Transverse colon (tissue), 4 donors: ENCODE measurements at places on chromosomes 5 and 9. TPM values are rescaled to one million over a fixed set of nuclear protein-coding genes. Genes with fewer than 3 reads are reported as not detected.

PCDHGB6 gene
- 4.0 TPM for total RNA-seq

DNA sequence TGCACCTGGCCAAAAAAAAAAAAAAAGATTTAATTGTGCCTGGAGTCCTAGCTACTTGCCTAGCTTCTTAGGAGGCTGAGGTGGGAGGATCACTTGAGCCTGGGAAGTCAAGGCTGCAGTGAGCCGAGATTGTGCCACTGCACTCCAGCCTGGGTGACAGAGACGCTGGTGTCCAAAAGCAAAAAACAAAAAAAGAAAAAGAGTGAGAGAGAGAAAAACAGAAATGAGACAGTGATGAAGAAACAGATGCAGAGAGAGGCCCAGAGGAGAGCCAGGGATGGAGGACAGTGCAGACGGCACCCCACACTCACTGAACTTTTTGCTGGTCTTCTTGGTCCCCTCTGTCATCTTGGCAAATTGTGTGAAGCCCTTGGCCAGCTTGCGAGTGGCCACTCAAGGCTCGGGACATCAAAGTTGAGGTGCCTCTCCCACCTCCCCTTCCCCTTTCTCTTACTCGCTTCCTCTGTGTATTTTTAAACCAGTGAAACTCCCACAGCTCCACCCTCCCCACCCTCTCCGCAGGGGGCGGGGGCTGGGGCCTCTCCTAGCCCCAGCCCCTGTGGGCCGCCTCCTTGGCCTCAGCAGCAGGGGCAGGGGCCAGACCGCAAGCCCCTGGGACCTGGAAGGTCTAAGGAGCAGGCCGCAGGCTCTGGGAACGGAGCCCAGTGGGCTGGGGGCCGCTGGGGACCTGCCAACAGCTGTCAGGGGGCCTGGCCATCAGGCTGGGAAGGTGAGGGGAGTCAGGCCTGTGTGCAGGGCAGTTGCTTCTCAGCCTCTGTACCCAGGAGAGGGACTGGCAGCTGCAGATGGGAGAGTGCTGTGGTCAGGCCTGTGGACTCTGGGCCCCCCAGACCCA is at the start of gene SH2D3C:
SH2D3C (minus strand) TSS at position 387 of the 856 bp plus-strand sequence; CDS start at position 348, 39 bp downstream.
- peak; percentile 66 for DNase-seq
- H3K27ac ChIP-seq: peak within 1 kb of the TSS; percentile 85
- H3K36me3 ChIP-seq: no peaks in the 10 kb centered on the region
- no peaks in the 10 kb centered on the region for H3K4me1 ChIP-seq
- no peak within 1 kb of the TSS for H3K4me3 ChIP-seq

- DNase-seq: no peak
- peak overlapping the region; percentile 47 for H3K27ac ChIP-seq
- no peak overlapping the region for H3K4me3 ChIP-seq
Observed at GRCh38 chr5:67257500-67257899, 60.9 kb upstream of the CD180 start.

- no peaks in the 10 kb centered on the region for H3K27me3 ChIP-seq
- H3K27ac ChIP-seq: no peak overlapping the region
- H3K4me1 ChIP-seq: peaks cover 6% of the 10 kb centered on the region
Observed at GRCh38 chr9:92598382-92598781, 62.6 kb upstream of the ECM2 start.

GRCh38 chr9:7762600-7762999 is 37.0 kb downstream of the DMAC1 start:
- no peak for DNase-seq
- H3K27me3 ChIP-seq: no peaks in the 10 kb centered on the region
- no peak overlapping the region for H3K27ac ChIP-seq
- no peaks in the 10 kb centered on the region for H3K4me1 ChIP-seq

CCDC192 gene
- not detected for total RNA-seq

DNA sequence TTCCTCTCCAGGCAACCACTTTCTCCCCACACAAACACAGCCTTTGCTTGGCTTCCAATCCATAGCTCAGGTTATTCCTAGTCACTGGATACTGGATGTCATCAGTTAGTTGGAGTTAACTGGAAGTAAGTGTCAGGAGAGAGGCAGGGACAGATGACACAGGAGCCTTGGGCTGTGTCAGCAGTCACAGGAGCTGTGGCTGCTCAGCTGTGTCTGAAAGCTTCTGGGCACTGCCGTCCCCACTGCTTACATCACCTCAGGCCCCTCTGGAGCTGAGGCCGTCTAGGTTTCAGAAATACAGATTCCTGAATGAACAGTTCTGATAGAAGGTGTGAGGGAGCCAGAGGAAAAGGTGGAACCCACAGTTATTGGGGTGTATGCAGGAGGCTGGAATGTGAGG is 17.3 kb upstream of the FAM240B start:
- no peaks in the 10 kb centered on the region for H3K36me3 ChIP-seq
- no peak for DNase-seq
- no peaks in the 10 kb centered on the region for H3K27me3 ChIP-seq
- H3K27ac ChIP-seq: no peak overlapping the region
- H3K4me3 ChIP-seq: no peak overlapping the region

PAEP gene
- total RNA-seq: not detected

ARAP3 gene
- 4.0 TPM for total RNA-seq

LVRN gene
- total RNA-seq: not detected

- no peaks in the 10 kb centered on the region for H3K4me1 ChIP-seq
- H3K36me3 ChIP-seq: no peaks in the 10 kb centered on the region
- H3K27ac ChIP-seq: no peak overlapping the region
- no peak overlapping the region for H3K4me3 ChIP-seq
Observed at GRCh38 chr5:151497391-151498002, 50.1 kb downstream of the SLC36A1 start.

ANXA1 gene
- 86.5 TPM for total RNA-seq

LCN1 gene
- not detected for total RNA-seq

DNA sequence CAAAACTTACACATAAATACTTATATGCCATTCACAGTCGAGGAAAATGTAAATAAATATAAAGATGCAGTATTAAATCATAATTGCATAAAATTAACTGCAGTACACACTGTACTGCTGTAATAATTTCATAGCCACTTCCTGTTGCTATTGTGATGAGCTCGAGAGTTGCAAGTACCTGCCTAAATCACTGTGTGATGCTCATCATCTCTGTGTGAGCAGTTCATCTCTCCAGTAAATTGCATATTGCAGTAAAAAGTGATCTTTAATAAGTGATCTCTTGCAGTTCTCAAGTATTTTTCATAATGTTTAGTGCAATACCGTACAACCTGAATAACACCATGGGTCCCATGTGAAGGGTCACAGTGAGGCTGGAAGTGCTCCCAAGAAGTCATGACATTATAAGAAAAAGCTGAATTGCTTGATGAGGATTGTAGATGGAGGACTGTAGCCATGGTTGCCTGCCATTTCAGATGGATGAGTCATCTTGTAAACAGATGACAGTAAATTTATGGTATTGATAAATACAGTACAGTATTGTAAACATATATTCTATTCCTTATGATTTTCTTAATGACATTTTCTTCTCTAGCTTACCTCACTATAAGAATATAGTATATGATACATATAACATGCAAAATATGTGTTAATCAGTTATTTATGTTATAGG is 34.9 kb downstream of the SYK start:
- no peaks in the 10 kb centered on the region for H3K27me3 ChIP-seq
- no peak overlapping the region for H3K27ac ChIP-seq
- no peak for DNase-seq
- no peak overlapping the region for H3K4me3 ChIP-seq
- no peaks in the 10 kb centered on the region for H3K36me3 ChIP-seq

CNTFR gene
- 7.2 TPM for total RNA-seq

GRCh38 chr5:15495026-15495425 is 5.0 kb upstream of the FBXL7 start:
- DNase-seq: no peak
- H3K4me1 ChIP-seq: peaks cover 4% of the 10 kb centered on the region
- H3K36me3 ChIP-seq: no peaks in the 10 kb centered on the region
- no peak overlapping the region for H3K4me3 ChIP-seq
- no peak overlapping the region for H3K27ac ChIP-seq

- no peaks in the 10 kb centered on the region for H3K27me3 ChIP-seq
- H3K27ac ChIP-seq: no peak overlapping the region
- H3K36me3 ChIP-seq: no peaks in the 10 kb centered on the region
Observed at GRCh38 chr5:6889030-6889429, 175.8 kb downstream of the TENT4A start.

DNA sequence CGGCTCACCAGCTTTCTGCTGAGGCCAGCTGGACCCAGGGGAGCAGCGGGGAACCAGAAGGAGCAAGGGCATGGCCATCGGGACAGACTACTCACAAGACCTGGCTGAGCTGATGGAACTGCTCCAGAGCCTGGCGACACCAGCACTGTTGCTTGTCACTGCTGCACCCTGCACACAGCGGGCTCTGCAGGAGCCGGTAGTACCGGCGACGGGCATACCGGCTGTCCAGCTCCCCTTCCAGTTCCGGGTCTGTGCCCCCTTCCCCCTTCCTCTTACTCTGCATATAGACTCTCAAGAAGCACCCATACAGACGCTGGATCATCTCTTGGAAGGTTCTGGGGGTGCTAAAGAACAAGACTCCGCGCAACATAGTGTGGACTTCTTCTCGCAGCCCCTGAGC is 974 bp downstream of the ANAPC2 start:
- H3K27ac ChIP-seq: no peak overlapping the region
- H3K4me1 ChIP-seq: peaks cover 36% of the 10 kb centered on the region
- DNase-seq: no peak
- H3K4me3 ChIP-seq: peak overlapping the region; percentile 98

GRCh38 chr5:16750445-16750844 is 133.6 kb upstream of the RETREG1 start:
- no peak overlapping the region for H3K4me3 ChIP-seq
- peaks cover 14% of the 10 kb centered on the region for H3K36me3 ChIP-seq
- no peak overlapping the region for H3K27ac ChIP-seq
- DNase-seq: no peak
- no peaks in the 10 kb centered on the region for H3K27me3 ChIP-seq
- no peaks in the 10 kb centered on the region for H3K4me1 ChIP-seq

DNA sequence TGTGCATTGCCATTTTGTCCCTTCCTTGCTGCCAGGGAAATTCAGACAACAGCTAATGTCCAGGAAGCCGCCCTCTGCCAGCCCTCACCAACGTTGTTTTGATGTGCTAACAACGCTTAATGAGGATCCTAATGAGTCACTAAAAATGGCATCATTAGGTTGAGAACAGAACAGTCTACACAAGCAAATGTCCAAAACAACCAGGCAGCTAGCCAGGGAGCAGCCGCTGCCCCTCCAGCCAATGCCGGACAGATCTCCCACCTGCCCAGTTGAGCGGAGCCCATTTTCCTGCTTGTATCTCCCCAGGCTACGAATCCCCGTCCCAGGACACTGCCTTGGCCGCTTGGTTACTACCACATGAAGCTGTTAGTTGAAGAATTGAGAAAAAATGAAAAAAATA is 40.4 kb upstream of the UNC5A start:
- no peak overlapping the region for H3K4me3 ChIP-seq
- H3K27me3 ChIP-seq: peaks cover 45% of the 10 kb centered on the region
- H3K4me1 ChIP-seq: no peaks in the 10 kb centered on the region
- no peaks in the 10 kb centered on the region for H3K36me3 ChIP-seq
- H3K27ac ChIP-seq: no peak overlapping the region
- no peak for DNase-seq

- no peak for DNase-seq
- H3K27ac ChIP-seq: peak overlapping the region; percentile 25
- H3K36me3 ChIP-seq: no peaks in the 10 kb centered on the region
Observed at GRCh38 chr5:157533011-157533481, 42.5 kb downstream of the ADAM19 start.

- peaks cover 32% of the 10 kb centered on the region for H3K27me3 ChIP-seq
- no peaks in the 10 kb centered on the region for H3K4me1 ChIP-seq
- H3K4me3 ChIP-seq: no peak overlapping the region
- DNase-seq: no peak
Observed at GRCh38 chr9:132094314-132094791, 14.7 kb upstream of the MED27 start.

DNA sequence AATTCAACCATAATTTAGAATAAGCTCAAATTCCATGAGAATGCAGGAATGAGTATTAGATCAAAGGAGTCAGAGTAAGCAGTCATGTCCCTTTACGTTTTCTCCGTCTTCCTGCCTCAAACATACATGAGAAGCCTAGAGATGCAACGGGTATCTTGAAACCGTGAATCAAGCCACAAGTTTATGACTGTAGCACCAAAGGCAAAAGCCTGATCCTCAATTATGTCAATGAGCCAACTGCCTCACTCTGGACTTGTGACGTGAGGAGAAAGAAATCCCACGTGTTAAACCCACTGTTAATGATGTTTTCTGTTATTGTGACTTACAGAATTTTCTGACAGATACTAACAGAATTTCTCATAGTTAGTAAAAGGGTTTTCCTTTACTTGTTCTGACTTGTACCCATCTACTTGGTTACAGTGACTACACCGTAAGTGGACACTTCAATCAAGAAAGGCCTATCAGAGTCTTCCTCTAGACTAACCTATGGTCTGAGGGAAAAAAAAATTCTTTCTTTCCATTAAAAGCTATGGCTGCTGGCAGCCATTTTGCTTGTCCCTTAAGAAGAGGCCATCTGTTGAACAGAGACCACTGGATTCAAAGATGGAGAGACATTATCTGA is 35.3 kb upstream of the HK3 start:
- H3K4me3 ChIP-seq: no peak overlapping the region
- no peak for DNase-seq
- peaks cover 17% of the 10 kb centered on the region for H3K36me3 ChIP-seq
- no peaks in the 10 kb centered on the region for H3K27me3 ChIP-seq
- H3K4me1 ChIP-seq: no peaks in the 10 kb centered on the region

- DNase-seq: no peak
- H3K4me1 ChIP-seq: no peaks in the 10 kb centered on the region
- H3K36me3 ChIP-seq: no peaks in the 10 kb centered on the region
- H3K27me3 ChIP-seq: no peaks in the 10 kb centered on the region
- H3K4me3 ChIP-seq: no peak overlapping the region
Observed at GRCh38 chr9:16203729-16204573, 651.1 kb downstream of the CCDC171 start.

FCN2 gene
- not detected for total RNA-seq

DNA sequence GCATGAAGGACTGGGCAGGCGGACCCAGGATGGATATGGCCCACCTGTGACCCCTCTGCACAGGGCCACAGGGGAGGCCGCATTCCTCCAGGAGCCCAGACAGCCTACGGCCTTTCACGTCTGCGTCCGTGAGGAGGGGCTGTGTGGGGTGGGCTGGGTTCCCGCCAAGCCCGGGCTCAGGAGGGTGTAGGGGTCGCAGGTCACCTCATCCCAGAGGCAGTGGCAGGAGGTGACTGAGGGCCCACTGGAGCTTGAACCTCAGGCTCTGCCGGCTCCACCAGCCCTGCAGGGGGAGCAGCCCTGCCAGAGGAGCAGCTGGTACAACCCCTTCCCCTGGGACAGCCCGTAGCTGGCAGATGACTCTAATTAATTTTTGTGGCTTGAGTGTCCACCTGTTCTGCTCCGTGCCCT is 40.7 kb upstream of the CACNA1B start:
- no peak overlapping the region for H3K4me3 ChIP-seq
- H3K27me3 ChIP-seq: no peaks in the 10 kb centered on the region
- H3K27ac ChIP-seq: no peak overlapping the region
- H3K36me3 ChIP-seq: no peaks in the 10 kb centered on the region

- DNase-seq: no peak
- H3K27me3 ChIP-seq: no peaks in the 10 kb centered on the region
- H3K4me3 ChIP-seq: no peak overlapping the region
- no peaks in the 10 kb centered on the region for H3K4me1 ChIP-seq
- no peak overlapping the region for H3K27ac ChIP-seq
- no peaks in the 10 kb centered on the region for H3K36me3 ChIP-seq
Observed at GRCh38 chr5:58239731-58240130, 220.2 kb downstream of the PLK2 start.
